Caki2 (cell line): ENCODE measurements at places on chromosomes 16 and 17. TPM values are rescaled to one million over a fixed set of nuclear protein-coding genes. Genes with fewer than 3 reads are reported as not detected.

DNA sequence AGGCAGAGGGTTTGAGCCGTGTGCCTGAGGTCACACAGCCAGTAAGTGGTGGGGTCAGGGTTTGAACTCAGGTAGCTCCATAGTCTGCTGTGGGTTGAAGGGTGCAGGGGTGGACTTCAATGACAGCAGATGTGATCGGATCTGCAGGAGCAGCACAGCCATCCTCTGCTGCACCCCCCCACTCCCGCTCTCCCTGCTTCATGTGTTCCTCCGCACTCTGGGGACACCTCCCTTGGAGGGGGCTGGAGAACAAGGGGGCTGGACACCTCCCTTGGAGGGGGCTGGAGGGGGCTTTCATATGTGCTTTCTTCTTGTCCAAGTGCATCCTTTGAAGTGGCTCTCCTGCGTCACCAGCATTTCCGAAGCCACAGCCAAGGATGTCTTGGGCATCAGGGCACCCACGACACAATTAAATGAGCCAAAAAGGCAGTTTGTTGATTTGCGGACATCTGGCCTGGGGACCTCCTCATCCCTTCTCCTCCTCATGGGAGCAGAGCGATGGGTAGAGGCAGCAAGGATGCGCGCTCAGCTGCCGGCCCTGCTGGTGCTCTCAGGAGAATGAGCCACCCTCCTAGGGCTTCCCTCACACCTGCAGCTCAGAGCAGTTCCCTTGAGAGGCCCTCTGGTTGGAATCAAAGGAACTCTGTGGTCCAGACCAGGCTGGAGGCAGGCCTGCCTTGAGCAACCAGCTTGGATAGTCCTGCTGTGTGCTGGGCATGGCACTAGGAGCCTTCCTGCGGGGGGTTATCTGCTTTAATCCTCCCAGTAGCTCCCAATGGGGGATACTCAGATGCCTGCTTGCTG, 26.2 kb downstream of the WSCD1 start:
- DNase-seq: no peak

GRCh38 chr17:40072040-40072734, 9.4 kb downstream of the THRA start:
- DNase-seq: peak; percentile 79

GRCh38 chr16:31528523-31529107, 915 bp downstream of the AHSP start:
- DNase-seq: no peak

Gene DCUN1D3
- total RNA-seq: 5.1 and 9.8 TPM in 2 replicates

DNA sequence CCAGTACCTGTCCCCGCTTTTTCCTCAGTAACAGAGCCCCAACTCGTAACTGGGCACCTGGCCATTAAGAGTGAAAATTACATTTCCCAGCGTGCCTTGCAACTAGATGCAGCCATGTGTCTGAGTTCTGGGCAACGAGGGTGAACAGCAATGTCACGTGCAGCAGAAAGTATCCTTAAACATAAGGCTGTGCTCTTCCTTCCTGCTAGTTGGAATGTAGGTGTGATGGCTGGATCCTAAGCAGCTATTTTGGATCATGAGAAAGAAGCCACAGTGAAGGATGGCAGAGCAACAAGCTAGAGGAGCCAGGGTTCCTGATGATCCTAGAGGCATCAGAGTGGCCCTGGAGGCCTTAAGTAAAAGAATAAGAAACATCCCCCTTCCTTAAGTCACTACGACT, 36.0 kb downstream of the ACTG1 start:
- no peak for DNase-seq
